ENCODE measurements at places on chromosomes 4 and X.

- DNase-seq: no peak
These were observed at the start of gene SHROOM2 for GRCh38 chrX:9785944-9786797. Gene SHROOM2 (plus strand): TSS chrX:9786429. CDS start chrX:9786546, 117 bp downstream.

GRCh38 chr4:176939445-176939844 is 146.7 kb upstream of the VEGFC start:
- no peak for DNase-seq

- no peak for DNase-seq
These were observed 67.7 kb upstream of the PGRMC2 start for GRCh38 chr4:128355305-128355704.

- no peak for DNase-seq
These were observed 2189.1 kb upstream of the AGA start for GRCh38 chr4:179631321-179631720.

GRCh38 chr4:8280158-8280875 is 10.8 kb downstream of the HTRA3 start:
- DNase-seq: no peak

DNA sequence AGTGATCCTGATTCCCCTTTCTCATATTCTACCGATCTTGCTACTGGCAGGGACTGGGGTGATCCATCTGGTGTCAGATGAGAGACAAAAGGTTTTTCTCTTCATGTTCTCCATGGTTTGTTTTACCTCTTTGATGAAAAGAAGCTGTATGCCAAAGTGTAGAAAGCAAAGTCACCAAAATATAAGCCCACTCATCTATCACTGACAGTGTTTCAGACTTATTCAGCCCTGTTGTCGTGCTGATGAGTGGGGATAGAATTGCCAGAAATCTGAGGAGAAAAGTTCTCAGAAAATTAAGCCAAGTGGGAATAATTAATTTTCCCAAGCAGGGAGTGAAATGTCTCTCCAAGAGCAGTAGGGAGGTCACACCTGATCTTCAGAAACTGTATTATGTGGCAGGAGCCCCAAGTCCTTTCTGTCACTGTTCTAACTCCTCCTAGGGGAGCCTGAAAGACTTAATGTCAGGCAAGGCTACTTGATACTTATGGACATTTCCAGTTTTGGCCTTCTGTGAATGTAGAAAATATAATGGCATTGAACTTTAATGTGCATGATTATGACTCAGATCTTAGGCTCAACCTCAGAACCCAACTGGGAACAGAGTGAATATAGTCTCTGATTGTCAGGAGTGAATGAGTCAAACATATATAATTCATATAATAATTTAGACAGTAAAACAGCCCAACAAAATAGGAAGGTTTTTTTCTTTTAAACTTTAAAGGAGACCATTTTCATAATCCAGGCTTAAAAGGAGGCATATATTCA is 298.1 kb downstream of the ANKRD50 start:
- DNase-seq: no peak

DNA sequence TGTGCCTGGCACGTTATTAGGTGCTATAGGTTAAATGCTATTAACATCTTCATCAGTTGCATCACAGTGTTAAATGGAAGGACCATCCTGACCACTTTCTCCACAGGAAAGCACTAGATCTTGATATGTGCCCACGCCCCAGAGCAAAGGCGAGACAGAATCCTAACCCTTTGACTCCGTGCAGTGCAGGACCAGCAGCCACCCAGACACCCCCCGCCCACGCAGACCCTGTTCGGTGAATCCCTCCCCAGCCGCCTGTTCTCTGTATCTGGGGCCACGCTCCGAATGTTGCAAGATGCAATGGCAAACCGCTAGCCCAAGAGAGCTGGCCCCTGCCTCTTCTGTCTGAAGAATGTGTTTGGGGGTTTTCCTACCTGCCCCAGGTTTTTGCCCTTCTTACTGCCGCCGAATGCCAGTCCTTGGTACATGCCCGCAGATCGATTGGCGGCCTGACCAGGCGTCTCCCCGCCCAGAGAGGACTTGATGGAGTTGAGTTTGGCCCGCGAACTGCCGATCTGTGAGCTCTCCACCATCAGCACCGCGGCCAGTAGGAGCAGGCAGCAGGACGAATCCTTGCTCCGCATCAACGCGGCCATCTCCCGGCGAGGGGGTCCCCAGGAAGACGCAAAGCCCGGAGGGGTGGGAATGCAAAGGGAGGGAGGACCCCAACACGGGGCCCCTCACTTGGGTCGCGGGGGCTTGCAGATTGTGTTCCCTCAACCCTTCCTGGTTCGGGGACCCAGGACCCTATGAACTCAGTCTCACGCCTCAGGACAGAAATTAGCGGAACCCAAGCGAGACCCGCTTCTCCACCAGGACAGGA is 906 bp downstream of the DKK2 start:
- no peak for DNase-seq

DNA sequence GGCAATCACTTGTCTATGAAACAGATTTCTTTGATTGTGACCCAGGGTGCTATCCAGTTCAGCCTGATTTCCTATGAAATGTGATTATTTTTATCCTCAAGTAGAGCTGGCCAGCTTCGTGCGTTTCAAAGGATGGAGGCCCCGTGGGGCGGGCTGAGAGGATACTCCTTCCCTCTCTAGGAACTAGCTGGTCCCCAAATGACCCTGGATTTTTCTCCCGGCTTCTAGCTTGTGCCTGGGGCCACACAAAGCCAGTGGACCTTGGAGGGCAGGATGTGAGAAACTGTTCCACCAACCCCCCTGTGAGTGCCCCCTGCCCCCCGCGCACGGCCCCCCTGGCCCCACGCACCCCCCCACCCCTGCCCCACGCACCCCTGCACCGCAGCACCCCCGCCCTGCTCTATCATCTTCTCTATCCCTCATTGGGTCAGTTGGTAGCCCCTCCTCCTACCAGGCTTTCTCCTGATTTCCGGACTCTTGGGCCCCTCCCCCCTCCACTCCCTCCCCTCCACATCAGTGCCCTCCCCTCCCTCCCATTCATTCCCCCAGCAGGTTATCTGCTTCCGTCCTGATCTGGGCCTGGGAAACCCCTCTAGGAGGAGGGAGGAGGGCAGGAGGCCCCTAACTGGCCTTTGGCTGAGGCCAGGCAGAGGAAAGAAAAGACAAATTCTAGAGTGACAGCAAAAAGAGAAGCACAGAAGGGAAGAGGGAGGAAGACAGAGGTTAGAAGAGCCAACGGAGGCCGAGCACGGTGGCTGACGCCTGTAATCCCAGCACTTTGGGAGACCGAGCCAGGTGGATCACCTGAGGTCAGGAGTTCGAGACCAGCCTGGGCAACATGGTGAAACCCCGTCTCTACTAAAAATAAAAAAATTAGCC is 3.3 kb downstream of the XPNPEP2 start:
- DNase-seq: no peak

DNA sequence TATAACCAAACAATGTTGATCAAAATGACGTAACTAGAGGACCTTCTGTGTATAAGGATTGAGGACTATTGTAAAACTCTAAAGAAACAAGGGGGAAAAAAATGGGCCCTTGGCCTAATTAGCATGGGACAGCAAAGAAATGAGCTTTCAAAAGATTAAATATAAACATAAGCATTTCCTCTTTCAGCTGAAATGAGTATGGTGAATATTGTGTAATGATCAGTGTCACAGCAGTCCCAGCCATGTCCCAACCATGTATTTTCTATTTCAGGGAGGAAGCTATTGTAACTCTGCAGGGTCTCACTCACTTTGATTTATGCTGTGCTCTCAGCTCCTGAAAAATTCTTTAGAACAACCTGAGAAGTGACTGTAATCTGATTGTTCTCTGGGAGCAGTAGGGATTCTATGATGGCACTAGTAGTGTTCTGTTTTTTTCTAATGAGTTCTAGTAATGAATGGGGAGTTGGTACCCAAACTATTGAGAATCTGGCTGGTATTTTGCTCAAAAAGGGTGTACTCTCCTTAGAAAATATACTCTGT is 25.8 kb downstream of the ANXA10 start:
- peak; percentile 61 for DNase-seq

DNA sequence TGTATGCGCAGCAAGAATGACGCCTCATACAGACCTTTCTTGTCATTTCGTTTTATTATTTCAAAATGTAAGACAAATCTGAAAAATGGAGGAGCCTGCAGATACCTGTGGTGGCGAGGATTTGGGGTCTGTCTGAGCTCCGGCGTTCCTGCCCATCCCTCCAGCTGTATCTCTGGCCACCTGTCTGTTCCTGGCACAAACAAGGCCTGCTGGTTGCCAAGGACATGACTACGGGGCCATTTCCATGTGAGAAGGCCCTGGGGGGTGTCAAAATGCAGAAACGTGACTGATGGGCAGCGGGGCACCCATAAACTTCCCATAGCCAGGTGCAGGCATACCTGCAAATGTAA is 591 bp upstream of the TSPAN7 start:
- DNase-seq: no peak

DNA sequence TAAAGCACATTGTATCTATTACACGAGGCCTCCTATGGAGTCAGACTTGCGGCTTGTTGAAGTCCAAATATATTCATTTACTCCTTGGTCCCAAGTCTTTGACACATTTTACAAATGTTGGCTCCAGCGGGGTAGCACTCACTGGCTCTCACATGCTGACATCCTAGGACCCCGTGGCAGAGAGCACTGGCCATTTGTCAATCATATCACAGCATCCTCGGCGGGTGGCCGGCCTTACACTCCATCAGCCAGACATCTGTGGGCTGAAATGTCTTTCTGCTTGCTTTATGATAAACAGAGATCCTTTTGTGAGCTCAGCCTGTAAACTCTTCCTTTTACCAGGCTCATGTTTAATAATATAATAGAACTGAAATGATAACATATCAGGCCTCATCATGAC is 25.7 kb upstream of the VCX2 start:
- DNase-seq: no peak

- DNase-seq: no peak
These were observed 125.6 kb downstream of the ANTXR2 start for GRCh38 chr4:79947386-79947785.

- no peak for DNase-seq
These were observed 125.8 kb upstream of the EDNRA start for GRCh38 chr4:147355032-147355656.

DNA sequence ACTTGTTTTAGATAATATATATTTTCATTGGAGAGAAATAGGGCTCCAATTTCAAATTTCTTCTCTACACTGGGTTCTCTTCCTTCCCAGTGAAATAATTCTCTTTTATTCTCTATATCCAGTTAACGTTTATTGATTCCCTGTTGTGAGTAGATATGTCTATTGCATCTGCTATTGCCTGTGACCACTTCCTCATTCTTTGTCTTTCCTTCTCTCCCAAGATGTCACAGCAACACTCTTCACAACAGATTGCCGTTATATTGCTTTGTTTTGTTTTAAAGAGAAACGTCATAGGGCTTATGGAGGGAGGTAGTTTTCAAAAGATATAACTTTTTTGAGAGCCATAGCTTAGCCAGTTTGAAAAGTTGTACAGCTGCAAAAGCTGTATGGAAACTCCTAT is 343.8 kb downstream of the ARHGAP24 start:
- DNase-seq: peak; percentile 13

GRCh38 chr4:26941951-26942350 is 81.3 kb downstream of the STIM2 start:
- DNase-seq: no peak

GRCh38 chr4:107255114-107255513 is 219.0 kb upstream of the DKK2 start:
- DNase-seq: no peak

GRCh38 chrX:40265936-40266335 is 168.2 kb upstream of the BCOR start:
- peak; percentile 6 for DNase-seq

GRCh38 chr4:31020363-31020762 is 300.2 kb downstream of the PCDH7 start:
- no peak for DNase-seq

DNA sequence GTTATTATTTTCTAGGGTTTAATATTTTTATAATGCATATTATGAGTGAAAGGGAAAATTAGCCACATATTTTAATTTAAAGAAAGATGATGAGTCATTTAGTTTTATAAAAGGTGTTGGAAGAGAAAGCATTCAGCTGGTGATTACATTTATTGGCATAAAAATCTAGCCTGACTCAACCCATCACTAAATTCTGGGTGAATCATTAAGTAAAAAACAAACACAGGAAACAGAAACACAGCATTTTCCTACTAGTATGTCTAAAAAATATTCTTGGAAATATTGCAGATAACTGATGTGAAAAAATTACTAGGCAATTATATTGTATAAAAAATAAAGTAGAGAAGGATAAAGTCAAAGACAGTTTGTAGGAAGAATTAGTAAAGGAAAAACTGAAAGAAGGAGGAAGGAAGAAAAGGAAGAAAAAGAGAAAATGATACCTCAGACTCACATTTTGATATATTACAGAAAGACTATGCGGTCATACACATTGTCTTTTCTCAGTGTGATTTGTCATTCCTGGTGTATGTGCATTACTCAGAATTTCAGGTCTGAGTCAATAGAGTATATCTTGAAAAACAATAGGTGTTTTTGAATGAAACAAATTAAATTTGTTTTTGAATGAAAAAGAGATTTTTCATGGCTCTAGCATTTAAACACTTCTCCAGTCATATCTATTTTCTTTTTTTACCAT is 48.0 kb upstream of the SPOCK3 start:
- no peak for DNase-seq

- no peak for DNase-seq
These were observed 22.4 kb downstream of the FAT1 start for GRCh38 chr4:186701273-186701672.

DNA sequence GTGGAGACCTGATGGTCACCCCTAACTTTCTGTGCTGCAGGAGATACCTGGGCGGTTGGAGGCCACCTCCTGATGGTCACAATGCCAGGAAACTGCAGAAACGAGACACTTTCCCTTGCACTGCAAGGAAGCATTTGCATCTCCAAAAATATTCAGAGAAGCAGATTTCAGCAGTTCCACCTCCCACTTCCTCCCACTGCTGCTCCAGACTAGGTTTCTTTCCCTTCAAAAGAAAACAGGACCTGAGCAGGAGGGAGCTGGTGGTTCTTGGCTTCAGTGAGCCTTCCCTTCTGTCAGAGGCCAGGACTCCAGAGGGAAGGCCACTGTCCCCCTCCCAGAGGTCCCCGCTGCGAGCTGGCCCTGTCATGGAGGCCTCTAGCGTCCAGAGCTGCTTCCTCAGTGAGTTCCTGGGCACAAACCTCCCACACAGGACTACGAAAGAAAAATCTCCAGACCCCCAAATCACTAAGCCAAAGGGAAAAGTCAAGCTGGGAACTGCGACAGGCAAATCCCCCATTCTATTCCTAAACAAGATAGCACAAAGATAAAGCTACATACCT is 35.9 kb downstream of the GPM6B start:
- DNase-seq: no peak

DNA sequence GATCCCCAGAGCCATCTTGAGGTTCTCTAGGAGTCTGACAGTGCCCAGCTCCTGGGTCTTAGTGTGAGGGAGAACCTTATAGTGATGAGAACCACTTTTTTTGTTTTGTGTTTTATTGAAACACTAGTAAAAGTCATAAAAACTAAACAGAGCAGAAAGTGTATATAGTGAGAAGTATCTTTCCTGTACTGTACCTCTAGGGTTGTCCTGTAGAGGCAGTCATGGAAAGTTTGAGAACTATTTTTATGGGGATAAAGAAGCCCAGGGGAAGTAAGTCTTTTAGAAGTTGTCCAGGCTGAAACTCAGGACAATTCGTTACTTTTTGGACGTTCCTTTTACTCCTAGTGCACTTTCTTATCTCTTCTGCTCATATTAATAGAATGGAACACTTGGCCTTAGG is 40.9 kb downstream of the ADH5 start:
- no peak for DNase-seq

- DNase-seq: no peak
These were observed 131.3 kb upstream of the NKX1-1 start for GRCh38 chr4:1537410-1538095.

Measured in suppressor macrophage (primary cell).